AG09309 (cell line): ENCODE measurements at places on chromosomes 1 and 21.

GRCh38 chr1:43269627-43270375, at the start of gene TMEM125:
TMEM125 (plus strand) TSS chr1:43269983; CDS start chr1:43272723, 2,740 bp downstream.
- DNase-seq = no peak

DNA sequence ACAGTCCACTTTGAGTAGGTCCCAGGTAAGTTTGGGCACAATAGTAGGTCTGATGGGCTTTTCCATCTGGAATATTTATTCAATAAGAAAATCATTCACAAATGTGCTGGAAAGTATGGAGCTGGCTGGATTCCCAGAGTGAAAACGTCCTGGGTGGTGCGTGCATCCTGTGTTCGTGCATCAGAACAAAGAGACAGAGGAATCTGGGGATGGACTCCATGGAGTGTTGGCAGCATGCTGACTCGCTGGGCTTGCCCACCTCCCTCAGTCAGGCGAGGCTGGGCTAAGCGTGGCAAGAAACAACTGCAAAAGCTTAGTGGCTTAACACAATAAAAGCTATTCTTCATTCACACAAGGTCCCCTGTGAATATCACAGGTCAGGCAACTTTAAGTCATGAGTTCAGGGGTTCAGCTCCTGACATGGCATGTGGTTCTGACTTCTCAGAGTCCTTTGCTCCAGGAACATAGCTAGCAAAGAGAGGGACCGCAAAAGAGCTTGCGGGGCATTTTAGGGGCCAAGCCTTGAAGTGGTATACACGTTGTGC, 151.6 kb upstream of the ZNF644 start:
- no peak for DNase-seq

- no peak for DNase-seq
Measured at GRCh38 chr1:55801481-55801880, 586.3 kb upstream of the USP24 start.

DNA sequence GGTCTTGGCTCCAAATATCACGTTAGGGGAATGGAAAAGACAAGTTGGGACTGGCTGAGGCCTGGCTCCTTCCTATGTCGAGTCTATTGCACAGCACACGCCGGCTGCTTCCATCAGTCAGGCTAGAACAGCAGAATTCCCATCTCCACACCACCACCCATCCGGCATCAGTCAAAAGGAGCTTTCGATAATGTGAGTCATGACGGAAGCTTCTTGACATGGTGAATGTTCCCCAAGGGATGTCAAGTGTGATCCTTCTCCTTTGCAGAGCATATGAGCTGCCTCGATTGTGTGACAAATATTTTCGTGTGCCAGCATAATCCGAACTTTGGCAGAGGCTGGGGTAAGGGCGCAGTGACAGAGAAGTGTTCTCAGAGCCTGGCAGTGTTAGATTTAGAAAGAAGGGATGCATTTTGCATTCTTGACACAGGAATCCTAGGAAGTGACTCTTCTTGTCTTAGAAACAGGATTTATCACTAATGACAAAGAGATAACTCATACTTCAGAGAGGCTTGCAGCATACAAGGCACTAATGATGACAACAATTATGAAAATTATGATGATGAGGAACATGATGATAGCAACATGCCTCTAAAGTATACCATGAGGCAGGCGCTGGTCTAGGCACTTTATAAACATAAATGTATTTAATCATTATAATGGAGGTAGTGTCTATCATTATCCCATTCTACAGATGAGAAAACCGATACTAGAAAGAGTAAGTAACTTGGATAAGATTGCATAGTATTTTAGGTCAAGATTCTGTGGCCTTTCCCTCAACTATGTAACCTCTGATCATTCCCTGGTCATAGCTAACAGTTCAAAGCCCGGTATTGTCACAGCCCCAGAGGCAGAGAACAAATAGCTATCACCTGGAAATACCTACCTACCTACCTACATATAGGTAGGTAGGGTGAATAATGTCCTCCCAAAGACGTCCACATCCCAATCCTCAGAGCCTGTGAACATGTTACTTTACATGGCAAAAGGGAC, 135.0 kb downstream of the KCNJ6 start:
- no peak for DNase-seq

GRCh38 chr1:147847831-147848230, 54.8 kb upstream of the GJA8 start:
- DNase-seq = no peak

DNA sequence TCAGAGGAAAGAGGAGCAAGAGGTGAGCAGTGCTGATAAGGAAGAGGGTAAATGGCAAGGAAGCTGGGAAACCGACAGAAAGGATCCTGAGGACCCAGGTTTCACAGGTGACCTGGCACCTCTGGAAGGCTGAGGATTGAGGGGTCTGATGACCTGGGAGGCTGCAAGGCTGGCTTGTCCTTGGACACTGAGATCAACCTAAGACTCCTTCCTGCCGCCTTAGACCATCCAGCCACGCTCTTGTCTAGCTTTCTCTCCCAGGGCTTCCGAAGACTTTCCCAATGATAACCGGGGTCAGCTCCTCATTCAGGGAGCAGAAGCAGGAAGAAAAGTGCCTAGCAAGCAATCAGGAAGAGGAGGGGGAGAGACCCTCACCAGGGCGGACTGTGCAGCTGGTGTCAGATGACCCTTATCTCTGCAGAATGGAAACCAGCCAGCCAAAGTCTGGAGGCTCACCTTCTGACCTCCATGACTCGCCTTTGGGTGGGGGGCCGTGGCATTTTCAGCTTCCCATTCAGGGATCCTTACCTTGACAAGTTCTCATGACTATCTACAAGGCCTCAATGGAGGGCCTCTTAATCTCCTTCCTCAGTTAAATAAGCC, 77.7 kb downstream of the CAPZB start:
- no peak for DNase-seq

- no peak for DNase-seq
Measured at GRCh38 chr1:30415171-30415940, 308.0 kb downstream of the MATN1 start.

GRCh38 chr1:85568660-85569059, 11.9 kb upstream of the CCN1 start:
- DNase-seq = no peak

- no peak for DNase-seq
Measured at GRCh38 chr1:200432586-200432985, 22.8 kb upstream of the ZNF281 start.

DNA sequence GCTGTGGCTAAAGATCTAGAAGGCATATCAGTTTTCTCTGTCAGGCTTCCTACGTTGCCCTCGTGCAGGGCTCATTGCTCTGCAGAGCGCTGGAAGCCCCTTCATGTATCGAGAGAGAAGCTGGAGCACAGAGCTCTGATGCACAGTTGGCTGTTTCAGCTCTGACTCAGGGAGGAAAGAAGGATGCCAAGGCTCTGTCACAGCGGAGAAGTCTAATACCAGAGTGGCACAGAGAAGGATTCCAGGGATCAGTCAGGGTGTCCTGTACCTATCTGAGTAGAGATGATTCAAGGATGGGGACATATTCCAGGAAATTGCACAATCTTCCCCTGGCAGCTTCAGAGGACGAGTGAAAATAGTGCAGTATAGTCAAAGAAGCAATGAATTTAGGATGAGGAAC, 179.2 kb upstream of the FMN2 start:
- no peak for DNase-seq

- DNase-seq = no peak
Measured at GRCh38 chr21:46622226-46622625, 13.2 kb upstream of the PRMT2 start.

DNA sequence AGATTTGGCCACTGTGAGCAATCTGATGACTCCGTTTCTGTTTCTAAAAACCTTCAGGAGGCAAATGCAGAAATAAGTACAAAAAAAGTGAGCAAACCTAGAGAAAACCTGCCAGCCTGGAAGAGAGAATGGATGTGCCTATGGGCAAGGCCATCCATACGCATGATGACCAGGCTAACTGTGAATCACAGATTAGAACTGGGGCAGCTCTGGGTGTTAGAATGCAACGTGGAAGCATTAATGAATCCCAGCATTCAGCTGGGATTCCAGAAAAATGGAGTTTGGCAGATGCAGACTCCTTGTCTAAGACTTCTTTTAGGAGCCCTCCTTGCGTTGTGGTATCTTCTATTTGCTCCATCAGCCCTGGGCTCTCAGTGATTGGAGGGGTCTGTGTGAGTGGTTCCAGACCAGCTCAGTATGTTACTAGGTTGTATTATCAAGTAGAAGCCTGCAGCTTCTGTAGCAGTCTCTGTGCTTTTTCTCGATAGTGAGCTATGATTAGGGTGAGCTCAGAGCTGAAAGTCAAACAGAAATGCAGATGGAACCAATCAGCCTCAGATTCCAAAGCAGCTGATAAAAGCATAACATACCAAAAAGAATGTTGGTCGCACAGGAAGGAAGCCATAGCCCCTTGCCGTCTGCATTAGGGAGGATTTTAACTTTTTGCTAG, 154.0 kb downstream of the PSMG1 start:
- DNase-seq = peak; percentile 39

DNA sequence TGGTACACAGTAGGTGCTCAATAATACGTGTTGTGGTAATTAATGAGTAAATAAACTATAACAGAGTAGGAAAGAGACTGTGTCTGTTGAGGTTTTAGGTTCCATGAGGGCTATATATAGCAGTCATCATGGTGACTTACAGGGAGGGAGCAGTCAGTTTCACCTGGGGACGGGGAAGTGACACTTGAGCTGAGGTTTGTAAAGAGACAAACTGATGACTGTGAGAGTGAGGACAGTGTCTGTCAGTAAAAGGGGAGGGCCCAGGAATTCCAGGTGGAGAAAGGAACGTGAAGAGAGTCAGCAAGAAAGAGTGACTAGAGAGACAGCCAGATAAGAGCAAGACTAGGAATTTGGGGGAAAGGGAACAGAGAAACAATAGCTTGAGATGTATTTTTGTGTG, 30.2 kb downstream of the ABCA4 start:
- DNase-seq = no peak

DNA sequence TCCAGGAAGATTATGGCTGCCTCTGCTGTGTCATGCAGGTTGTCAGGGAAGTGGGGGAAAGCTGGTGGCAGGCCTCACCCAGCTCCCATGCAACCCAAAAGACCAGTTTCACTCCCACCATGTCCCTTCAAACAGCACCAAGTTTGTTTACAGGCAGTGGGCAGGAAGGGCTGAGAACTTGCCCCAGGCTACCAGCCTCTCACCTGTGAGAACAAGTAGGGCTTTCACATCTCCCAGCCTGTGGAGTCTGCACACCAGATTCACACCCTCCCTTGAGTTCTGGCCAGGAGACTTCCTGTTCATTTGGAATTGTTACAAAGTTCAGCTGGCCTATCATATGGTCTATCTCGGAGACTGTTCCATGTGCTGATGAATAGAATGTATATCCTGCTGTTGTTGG, 27.8 kb downstream of the RPAP2 start:
- no peak for DNase-seq

DNA sequence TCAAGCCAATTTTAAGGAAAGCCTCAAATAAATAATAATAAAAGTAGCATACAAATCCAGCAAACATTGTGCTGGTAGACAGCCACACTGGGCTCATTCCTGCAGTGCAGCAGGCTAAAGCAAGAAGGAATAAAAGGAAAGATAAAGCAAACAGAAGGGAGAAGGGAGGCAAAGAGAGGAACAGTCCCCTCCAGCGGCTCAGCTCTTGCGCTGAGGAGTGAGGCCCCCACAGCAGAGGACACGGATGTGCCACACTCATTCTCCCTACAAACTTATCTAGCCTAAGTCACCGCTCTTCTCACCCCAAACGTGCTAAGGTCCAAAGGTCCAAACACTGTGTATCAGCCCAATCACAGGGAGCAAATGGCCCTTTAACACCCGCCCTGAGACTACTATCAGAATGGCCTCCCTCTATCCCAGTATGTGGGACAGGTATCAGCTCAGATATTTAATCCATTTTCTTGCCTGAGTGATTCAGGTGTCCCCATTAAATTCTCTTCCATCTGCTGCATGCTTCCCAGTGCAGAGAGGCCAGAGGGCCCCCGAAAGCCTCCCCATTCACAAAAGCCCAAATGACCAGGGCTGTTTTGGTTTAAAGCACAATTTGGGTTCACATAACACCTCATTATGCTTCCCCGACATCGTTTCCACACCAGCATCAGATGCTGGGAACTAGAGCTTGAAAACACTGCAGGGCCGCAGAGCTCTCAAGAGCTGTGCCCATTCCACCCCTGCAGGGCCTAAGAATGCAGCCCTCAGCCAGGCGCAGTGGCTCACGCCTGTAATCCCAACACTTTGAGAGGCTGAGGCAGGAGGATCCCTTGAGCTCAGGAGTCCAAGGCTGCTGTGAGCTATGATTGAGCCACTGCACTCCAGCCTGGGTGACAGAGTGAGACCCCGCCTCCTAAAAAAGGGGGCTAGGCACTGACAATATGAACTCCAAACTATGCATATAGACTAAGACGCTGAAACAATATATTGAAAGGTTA, 17.8 kb downstream of the CAPZB start:
- no peak for DNase-seq

GRCh38 chr1:150309758-150310508, 11.4 kb upstream of the PRPF3 start:
- DNase-seq = no peak

- DNase-seq = no peak
Measured at GRCh38 chr1:236502579-236502971, 21.2 kb upstream of the LGALS8 start.

DNA sequence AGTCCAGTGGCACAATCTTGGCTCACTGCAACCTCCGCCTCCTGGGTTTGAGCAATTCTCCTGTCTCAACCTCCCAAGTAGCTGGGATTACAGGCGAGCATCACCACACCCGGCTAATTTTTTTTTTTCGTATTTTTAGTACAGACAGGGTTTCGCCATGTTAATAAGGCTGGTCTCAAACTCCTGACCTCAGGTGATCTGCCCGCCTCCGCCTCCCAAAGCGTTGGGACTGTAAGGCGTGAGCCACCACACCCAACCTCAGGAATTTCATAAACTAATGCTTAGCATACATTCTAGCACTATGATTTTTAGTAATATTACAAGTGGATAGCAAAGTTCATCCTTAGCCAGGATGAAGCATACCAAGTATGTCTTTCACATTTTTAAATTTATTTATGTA, 8.7 kb downstream of the DNAJC11 start:
- DNase-seq = no peak

DNA sequence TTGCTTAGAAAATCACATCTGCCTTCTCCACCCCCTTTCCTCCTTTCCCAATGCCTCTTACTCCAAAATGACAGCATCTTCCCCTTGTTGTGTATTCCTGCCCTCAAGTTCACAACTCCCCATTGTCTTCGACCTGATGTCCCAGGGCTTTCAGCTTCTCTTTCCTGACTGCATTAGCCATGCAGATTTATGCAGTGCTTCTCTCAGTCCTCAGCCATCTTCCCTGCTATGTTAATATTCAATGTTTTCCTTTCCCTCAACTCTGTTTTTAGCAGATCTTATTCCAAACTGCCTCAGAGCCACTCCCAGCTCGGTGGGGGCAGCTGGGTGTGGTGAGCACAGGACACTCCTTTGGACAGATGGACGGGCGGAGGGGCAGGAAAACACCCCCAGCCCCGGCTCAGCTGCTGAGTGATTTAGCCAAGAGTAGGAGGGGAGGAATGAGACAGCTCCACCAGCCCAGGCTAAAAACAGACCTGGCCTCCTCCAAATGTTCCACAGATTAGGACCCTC, 71.0 kb downstream of the CD2 start:
- no peak for DNase-seq
